ENCODE measurements at places on chromosomes 11 and 22. TPM values are rescaled to one million over a fixed set of nuclear protein-coding genes. Genes with fewer than 3 reads are reported as not detected.

DNA sequence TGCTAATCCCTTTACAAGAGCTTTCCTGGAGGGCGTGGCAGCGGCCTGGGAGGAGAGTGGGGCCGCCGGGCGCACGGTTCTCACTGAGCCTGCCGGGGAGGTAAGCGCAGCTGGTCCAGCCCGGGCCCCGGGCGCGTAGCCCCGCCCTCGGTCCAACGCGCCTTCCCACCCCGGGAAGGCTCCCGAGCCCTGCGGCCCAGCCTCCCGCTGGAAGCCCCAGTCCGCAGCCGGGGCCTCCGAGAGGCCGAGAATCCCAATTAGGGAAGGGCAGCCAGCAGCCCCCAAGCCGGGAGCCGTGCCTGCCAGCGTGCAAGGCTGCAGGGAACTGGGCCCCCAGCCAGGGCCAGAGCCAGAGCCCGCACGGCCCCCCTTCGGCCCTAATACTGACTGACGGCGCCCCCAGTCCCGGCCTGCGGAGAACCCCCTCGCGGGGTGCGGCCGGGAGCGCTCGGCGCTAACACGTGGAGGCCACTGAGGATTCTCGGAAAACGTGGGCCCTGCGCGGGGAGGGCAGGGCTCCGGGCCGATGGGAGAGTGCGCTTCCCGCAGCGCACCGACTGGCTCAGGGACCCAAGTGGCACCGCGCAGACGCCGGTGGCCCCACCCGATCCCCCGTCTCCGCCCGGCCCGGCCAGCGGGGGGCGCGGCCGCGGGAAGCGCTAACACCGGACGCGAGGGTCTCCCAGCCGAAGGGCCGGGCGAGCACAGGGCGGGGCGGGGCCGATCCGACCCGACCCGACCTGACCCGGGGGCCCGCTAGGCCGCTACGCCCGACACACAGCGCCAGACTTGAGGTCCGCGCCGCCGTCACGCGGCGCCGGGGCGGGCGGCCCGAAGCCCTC lies 5.7 kb downstream of the ZFTA start:
- no peak for DNase-seq

DNA sequence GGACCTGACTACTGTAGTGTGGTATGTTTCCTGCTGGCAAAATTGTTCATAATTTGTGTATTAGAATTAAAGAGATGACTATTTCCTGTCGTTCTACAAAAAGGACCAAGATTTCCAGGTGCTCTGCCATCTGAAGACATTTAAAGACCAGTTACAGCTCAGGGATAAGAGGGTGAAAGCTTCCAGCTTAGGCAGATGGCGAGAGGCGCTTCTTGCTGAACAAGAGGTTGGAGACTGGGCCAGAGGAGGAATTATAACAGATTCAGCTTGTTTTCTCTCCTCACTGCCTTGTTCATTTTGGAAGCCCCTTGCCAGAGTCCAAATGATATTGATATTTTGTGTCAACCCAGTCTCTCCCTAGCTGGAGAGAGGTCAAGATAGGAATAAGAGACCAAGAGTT lies 23.1 kb upstream of the NNMT start:
- no peak for DNase-seq

GRCh38 chr11:62689421-62690183 lies at the start of gene LRRN4CL:
Gene LRRN4CL (minus strand): TSS chr11:62689530. CDS start chr11:62688508, 1,022 bp downstream.
- DNase-seq = no peak

DNA sequence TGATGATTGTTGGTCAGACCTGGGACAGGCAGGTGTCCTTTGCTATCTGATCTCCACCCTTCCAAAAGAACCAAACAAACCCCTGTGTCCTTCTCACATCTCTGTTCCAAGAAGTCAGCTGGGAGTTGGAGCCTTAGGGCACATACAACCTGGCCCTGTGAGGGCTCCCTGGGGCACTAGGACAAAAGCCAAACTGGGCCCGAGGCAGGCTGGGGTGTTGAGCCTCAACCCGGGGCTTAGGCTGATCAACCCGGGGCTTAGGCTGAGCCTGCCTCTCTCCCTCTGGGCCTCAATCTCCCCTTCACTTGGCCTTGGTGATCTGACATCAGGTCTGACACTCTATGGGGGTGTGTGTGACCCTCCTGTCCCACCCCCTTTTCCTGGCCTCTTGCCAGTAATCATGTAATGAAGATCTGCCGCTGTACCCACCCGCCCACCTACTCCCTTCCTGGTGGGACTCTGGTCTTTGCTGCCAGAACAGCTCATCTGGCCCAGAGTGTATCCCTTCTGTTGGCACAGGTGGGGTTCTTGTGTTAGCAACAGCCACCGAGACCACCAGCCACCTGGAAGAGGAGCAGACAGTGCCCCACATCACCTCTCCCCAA lies 22.8 kb upstream of the UVRAG start:
- no peak for DNase-seq

DNA sequence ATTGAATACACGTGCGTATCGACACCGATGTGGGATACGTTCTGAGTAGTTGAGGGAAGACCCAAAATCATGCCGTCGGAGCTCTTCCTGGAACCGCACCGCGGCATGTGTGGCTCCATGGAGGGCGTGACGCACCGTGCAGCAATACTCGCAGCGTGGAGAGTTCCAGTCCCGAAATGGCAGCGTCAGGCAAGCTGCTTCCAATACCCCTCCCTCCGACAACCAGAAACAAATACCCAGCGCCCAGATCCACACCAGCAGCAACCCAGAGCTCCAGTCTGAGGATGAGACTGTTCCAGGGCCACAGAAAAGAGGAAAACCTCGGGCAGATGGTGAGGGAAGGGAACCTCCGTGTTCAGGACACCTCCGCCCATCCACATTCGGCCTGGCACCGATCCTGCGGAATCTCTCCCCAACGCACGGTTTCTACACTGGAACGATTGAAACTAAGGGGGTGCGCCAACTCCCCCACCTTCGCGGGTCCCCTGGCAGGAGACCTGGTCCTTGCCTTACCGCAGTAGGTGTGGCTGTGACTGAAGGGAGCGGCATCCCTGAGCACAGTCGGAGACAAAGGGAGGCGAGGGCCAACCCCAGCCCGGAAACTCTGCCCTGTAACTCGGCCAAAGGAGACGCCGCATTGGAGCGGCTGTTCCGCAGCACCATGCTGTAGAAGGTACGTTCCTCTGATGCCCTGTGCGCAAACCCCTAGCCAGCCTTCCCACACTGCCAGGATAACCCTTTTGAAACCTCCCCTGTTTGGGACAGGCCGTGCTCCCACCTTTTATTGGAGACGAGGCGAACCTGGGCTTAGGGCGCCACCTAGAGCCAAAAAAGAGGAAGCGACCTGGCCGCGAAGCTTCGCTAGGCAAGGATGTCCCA lies 28.2 kb downstream of the DBX1 start:
- peak; percentile 66 for DNase-seq

DNA sequence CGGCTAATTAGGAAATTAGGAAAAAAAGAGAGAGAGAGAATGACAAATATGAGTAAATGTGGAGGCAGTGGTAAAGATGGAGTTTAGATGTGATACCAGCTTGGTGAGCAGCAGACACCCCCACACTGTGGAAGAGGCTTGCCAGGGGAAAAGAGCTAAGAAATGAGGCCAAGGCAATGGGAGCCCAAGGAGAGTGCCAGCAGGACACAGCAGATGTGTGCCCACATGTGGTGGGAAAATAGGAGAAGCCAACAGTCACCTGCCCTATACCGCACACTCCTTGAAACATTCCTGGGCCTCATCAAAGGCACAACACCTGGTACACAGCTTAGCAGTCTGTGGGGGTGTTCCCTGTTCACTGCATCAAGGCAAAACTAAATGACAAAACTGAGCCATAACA lies 104.9 kb downstream of the FAM76B start:
- DNase-seq = no peak

- no peak for DNase-seq
Observed at GRCh38 chr11:41816396-41816795, 356.9 kb upstream of the LRRC4C start.

DNA sequence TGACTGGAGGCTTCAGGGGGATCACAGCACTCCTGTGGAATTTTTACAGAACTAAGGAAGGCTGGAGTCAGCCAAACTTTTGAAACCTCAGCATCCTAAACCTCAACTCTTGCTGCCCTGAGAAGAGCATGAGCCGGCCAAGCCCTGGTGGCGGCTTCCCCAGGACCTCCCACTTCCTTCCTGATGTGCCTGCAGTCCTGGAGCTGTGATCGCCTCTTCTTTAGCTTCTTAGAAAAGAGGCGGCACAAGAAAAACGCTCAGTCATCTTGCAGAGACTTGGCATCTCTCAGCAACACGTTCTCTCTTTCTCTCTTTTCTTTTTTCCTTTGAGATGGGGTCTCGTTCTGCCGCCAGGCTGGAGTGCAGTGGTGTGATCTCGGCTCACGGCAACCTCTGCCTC lies 40.4 kb upstream of the AMPD3 start:
- peak; percentile 29 for DNase-seq

DNA sequence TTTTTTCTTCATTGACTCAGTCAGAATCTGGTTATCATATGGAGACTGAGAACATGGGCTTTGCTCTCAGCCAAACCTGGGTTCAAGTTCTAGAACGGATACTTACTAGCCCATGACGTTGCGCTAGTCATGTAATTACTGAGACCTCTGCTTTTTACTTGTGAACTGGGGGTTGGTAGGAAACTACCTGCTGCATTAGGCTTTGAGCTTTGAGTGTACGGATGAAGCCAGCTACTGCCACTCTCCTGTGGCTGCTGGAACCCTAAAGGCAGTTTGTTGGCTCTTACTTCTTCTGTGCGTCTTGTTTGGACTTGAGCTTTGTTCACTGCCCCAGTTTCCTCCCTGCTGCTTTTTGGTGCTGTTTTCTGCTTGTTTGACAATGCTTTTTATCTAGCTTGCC lies 18.1 kb downstream of the PPP6R2 start:
- no peak for DNase-seq

DNA sequence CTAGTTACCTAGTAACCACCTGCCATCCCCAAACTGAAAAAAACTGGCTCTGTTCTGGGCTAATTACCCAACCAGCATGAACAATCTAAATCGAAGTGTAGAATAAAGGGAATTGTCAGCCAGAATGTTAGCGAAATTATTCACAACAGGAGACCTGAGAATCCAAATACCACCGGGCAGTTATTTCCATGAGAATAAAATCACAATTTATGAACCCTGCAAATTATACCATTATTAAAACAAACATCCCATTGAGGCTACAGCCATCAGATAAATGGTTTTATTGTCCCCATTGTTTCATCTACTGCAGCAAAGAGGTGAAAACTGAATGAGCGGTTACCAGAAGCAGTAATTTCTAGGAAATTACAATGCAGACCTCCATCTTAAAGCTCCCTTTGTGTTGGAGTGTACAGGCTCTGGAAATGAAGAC lies 21.7 kb downstream of the FAM168A start:
- no peak for DNase-seq

GRCh38 chr11:122724520-122724919 lies 69.0 kb downstream of the UBASH3B start:
- no peak for DNase-seq

- no peak for DNase-seq
Observed at GRCh38 chr22:31923136-31923535, 21.2 kb upstream of the YWHAH start.

DNA sequence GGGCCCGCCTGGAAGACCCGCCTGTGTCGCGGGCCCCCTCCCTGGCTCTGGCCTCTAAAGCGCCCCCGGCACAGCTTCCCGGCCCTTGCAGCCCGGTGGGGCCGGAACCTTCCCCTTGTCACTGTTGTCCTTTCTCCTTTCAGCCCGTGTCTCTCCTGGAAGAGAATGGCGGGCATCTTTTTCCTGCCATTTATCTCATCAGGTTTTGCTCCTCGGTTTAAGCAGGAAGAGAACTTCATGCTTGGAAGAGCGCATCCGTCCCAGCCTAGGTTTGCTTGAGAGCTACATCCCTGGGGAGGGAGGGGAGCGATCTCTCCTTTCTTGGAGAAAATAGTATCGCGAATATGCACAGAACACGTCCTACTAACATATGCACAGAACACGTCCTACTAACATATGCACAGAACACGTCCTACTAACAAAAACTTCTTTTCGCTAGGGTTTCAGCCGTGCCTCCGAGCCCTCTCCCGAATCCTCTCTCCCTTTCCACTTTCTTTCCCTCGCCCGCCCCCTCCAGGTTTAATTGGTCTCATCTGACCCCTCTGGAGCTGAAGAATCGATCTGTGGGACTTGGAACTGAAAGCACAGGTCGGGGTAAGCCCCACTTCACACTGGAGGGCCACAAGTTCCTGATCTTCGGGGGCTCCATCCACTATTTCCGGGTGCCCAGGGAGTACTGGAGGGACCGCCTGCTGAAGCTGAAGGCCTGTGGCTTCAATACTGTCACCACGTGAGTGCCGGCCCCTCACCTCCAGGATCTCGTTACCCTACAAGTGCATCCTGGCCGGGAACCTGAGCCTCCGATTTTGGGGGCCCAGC lies 1.2 kb downstream of the GLB1L3 start:
- DNase-seq = no peak

GRCh38 chr11:118918686-118919280 lies 6.9 kb downstream of the BCL9L start:
- peak; percentile 59 for DNase-seq

DNA sequence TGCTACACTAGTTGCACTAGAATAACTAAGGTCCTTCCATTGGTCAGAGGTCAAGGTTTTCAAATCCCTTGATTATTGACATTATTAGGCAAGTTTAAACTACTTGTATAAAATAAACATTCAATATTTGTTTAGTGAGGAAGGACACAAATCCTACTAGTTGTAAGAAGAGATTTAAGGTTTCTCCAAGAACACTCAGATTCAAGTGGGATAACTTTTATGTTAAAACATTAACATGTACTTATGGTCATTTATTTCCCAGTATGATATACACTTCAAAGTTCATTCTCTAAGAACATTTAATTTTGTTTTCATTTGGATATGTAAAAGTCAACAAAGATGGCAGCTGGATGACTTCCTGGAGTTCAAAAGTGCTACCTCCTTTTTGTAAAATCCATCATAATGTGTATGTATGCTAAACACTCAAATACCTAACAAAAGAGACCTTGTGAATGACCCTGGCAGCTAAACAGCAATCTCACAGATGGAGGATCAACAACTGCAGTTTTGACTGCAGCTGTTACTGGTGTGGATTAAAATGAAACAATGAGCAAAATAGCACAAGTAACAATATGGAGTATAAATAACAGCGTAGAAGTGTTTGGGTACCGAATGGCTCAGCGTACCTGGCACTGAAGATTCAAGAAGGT lies 1.5 kb downstream of the CCDC90B start:
- no peak for DNase-seq

DNA sequence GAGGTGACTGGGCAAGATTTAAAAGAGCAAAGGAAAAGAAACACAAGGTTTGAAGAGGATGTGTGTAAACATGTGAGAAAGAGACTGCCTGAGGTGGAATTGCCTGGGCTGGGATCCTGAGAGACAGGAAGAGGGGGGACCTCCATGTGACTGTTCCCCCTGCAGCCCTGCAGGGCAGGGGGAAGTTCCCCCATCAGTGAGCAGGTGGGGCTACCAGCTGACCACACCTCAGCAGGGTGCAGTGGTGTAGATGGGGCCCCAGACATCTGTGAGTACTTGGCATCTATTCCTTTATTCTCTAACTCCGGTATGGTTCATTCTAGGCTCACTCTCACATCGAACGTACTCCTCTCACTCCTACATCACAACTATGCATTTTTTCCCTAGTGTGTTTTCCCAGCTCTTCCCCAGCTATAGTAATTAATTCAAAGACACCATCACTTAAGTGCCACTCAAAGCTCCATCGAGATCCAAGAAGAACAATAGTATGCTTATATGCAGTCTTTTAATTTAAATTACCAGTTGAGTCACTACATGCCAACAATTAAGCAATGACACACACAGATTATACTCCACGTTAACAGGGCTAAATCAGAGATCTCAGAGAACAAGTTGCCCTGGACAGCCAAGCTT lies 42.7 kb downstream of the LGR4 start:
- DNase-seq = no peak

OR6A2 gene
- total RNA-seq = 0.05 TPM

NXPE1 gene
- not detected for total RNA-seq

OR5AR1 gene
- total RNA-seq = not detected

OLFML1 gene
- not detected for total RNA-seq

SYT13 gene
- not detected for total RNA-seq

GPR83 gene
- not detected for total RNA-seq

TMPRSS6 gene
- 10.9 TPM for total RNA-seq

OR2AG2 gene
- 0.05 TPM for total RNA-seq

Measured in activated naive CD4-positive, alpha-beta T cell treated with anti-CD3 and anti-CD28 coated beads for 36 hours (primary cell).